ENCODE measurements at places on chromosomes 2 and 18. TPM values are rescaled to one million over a fixed set of nuclear protein-coding genes. Genes with fewer than 3 reads are reported as not detected.

DNA sequence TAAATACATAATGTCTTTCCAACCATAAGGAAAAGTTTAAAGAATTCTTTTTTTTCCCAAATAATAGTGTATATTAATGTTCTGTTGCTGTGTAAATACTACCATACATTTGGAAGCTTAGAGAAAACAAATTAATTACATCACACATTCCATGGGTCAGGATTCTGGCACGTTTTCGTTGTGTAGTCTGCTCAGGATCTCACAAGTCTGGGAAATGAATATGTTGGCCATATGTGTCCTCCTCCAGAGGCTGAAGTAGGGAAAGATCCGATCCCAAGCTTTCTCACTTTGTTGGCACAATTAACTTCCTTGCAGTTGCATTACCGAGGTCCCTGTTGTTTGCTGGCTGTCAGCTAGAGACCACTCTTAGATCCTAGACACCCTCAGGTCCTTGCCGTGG, 83.9 kb downstream of the RPRM start:
- no peak for DNase-seq

DNA sequence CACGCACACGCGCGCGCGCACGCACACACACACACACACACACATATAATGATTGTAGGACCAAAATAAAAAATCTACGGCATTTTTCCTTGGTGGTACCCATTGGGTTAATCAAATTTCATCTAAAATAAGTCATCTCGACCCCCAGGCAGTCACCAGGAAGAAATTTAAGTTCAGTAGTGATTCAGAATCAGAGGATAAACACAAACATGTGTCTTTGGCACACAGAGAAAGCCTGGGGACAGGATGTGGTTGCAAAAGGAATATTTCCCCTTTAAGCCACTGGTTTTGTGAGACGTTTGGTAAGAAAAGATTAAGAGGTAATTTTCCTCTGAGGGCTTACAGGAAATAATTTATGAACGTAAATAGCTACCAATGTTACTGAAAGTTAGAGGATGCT, 171.6 kb upstream of the PIEZO2 start:
- DNase-seq, result no peak

Gene TRAPPC12
- total RNA-seq, result 70.9 TPM

- no peak for DNase-seq
Measured at GRCh38 chr2:196594158-196594557, 45.4 kb upstream of the CCDC150 start.

Gene TBR1
- not detected for total RNA-seq

Gene COL4A4
- 4.6 TPM for total RNA-seq

- no peak for DNase-seq
Measured at GRCh38 chr2:196528486-196529223, 110.9 kb upstream of the CCDC150 start.

Gene ALPG
- total RNA-seq, result not detected

DNA sequence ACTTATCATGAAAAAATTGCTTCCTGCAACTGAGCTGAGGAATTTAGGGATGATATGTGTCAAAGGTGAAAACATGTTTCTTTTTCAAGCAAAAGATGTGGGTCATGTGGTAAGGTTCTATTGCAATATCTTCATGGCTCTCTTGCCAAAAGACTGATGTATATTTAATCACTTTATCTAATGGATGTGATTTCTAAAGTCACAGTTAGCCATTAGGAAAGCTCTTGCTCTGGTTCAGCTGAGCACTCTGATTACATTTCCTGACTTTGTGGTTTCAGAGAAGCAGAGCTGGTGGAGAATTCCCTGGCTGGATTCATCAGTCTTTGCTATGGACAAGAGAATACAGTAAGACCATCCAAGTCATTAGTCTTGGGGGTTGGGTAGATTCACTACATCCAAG, 24.4 kb downstream of the SCN9A start:
- DNase-seq, result no peak

DNA sequence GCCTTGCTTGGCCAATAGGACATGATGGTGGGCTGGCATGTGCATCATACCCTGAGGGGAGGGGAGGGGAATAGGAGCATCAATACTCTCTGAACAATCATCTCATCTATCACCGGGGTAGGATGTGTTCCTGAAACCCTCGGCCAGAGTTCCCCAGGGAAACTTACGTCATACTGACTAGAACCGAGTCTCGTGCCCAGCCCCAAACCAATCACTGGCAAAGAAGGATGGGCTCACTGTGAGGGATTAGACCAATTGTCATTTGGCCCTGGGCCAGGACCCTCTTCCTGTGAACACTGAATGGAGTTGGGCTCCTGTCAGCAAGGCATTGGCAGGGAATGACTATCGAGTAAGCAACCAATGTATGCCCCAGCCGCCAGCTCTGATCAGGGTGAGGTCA, 261.5 kb downstream of the MYCN start:
- no peak for DNase-seq

Gene CROCC2
- not detected for total RNA-seq

Gene PAX3
- 6.9 TPM for total RNA-seq

GRCh38 chr2:79627237-79627636, 114.4 kb downstream of the CTNNA2 start:
- no peak for DNase-seq

DNA sequence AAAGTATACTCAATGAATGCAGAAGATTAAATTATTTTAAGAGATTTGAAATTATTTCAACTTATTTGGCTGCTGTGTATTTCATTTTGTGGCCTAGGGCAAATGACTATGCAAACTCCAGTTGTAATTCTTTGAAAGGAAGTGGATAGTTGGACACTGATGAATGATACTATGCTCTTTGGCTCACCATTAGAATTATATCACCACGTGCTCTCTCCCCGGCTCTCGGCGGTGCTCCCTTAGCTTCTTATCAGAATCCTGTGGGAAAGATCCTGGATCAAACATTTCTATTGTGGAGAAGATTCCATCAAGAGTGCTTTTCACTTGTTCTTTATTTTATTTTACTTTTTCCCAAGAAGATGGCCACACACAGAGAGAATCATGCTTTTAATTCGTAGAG, 55.2 kb downstream of the ADCYAP1 start:
- no peak for DNase-seq

GRCh38 chr18:6746386-6746960, 17.0 kb downstream of the ARHGAP28 start:
- no peak for DNase-seq

GRCh38 chr18:68431111-68431921, 283.6 kb downstream of the TMX3 start:
- no peak for DNase-seq

GRCh38 chr18:66533693-66534092, 70.2 kb downstream of the CDH19 start:
- DNase-seq, result no peak

GRCh38 chr2:221197225-221197856, 374.8 kb downstream of the EPHA4 start:
- DNase-seq, result no peak

Gene NFE2L2
- 42.4 TPM for total RNA-seq

Gene XDH
- total RNA-seq, result not detected

GRCh38 chr2:170681311-170681710, 33.8 kb upstream of the SP5 start:
- no peak for DNase-seq

- no peak for DNase-seq
Measured at GRCh38 chr2:176123411-176124109, 1.0 kb downstream of the HOXD9 start.

Gene DLX2
- not detected for total RNA-seq

GRCh38 chr18:11155034-11155759, 5.8 kb upstream of the PIEZO2 start:
- no peak for DNase-seq

- DNase-seq, result no peak
Measured at GRCh38 chr2:177059293-177059692, 153.3 kb upstream of the HNRNPA3 start.

DNA sequence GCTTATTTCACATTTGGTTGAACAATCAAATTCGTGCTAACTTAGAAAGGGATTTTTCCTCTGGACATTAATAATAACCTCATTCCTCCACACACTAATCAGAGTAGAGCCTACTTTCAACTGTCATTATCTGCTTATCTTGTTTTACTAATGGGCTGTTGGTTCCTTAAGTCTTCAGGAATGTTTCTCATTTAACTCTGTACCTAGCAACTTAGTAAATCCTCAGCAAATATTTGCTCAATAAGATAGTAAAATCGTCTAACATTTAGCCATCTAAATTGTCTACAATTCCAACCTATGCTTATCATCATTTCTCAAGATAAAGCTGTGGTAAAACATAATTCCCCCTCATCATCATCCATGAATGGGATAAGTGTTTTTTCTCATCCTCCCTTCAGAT, 98.1 kb downstream of the CDH2 start:
- no peak for DNase-seq

GRCh38 chr2:32812316-32812715, 134.4 kb upstream of the LTBP1 start:
- no peak for DNase-seq

- DNase-seq, result peak; percentile 89
Measured at GRCh38 chr2:74440378-74441169, 1.2 kb downstream of the RTKN start.

- DNase-seq, result no peak
Measured at GRCh38 chr2:111037128-111037527, 83.6 kb upstream of the BCL2L11 start.

DNA sequence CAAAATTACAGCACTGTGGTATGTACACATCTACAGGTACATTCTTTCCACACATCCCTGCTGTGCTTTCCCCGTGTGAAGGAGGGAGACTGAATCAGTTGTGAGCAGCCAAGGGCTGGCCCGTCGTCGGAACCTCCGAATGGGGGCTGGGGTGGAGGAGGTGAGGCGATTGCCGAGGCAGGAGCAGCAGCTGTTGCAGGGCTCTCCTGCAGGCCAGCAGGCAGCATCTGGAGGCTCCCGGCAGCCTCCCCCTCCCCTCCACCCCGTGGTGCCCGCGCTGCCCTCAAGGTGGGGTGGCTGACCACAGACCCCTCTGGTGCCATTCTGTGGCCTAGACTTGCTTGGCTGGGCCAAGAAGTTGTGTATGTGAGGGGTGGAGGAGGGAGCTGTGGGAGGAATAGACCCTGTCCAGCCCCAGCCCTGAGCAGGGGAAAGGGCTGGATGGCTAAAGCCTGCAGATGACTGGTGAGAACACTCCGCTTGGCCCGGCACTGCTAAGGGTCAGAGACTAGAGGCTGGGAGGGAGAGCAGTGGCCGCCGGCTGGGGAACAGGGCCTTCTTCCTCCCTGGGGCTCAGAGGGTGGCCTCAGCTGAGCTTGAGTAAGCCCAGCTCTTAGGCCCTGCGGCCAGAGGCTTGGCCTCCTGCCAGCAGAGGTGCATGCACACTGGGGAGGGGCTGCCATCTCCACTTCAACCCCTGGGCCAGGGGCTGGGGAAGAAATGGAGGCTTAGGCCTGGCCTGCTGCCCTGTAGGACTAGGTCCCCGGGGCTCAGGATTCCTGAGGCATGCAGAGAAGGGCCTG, 7.6 kb downstream of the STAMBP start:
- no peak for DNase-seq

DNA sequence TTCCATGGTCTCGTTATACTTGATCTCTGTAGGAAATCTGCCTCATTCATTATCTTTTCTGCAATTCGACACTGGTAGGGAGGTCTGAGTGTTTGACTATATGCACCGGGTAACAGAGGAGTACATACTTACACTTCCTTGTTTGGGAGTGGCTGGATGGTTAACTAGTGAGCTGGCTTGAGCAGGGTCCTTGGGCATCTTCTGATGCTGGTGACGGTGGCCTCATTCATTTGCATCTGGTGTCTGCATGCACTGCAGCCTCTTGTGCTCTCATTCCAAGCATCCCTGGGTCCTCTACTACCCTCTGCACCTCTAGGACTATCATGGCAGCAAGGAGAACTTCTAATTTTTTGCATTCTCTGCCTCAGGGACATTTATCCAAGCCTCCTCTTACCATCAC, 100.0 kb upstream of the TCF4 start:
- no peak for DNase-seq

DNA sequence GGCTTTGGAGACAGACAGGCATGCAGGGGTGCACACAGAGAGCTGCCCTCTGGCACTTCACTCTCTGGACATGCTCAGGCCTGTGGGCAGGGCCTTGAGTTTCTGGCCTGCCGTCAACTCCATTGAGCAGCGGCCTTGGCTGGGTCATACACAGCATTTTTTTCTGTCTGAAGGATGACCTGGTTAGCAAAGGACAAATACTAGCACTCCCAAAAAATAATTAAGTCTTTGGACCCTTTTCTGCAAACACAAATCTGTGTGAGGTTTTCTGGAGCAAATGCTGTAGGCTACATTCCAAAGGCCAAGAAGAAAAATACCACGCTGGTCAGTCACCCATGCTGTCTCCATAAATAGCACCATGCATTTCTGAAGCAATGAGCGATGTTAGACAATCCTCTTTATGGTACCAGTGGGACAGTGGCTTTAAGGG, 124.7 kb upstream of the CTAGE1 start:
- DNase-seq, result peak; percentile 53

DNA sequence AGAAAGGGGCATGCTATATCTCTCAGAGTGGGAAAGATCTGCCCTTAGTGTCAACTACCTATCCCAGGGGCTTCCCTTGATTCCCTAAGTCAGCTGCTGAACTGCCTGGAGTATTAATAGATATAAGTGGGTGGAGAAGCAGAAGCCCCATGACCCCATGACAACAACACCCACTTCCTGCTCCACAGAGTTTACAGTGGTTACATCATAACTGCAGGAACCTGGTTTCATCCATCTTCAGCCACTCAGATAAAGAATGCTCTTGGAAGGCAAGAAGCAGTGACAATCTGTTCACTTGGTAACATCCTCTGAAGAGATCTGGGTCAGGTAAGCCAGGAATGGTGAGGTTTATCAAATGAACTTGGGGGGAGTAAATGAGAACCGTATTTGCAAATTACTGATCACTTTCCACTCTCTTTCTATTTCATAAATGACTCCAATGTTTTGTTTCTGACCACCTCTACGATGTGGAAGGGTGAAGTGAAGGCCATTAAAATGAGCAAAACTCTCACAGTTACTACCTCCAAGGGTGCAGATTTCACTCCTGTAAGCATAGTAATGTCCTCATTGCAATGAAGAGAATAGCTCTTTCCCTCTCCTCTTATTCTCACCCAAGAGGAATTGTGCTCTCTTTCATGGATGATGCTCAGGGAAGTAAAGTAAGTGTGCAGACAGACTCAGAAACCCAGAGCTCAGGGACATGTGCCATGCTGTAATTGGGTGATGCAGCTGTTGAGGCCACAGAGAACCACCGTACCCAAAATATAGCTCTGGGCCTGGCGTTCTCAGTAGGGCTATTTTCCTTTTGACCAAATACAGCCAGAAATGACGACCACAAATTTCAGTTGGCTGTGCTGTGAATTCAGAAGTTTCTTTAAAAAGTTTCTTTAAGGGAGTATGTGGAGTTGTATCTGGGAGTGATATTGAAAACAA, 192.8 kb upstream of the APCDD1 start:
- DNase-seq, result no peak

- DNase-seq, result no peak
Measured at GRCh38 chr18:52536039-52536438, 196.0 kb downstream of the DCC start.

All from psoas muscle (tissue), 8 donors.